Right lung (tissue), 10 donors: ENCODE measurements at places on chromosomes 1 and 21. TPM values are rescaled to one million over a fixed set of nuclear protein-coding genes. Genes with fewer than 3 reads are reported as not detected.

- no peak for DNase-seq
These were observed 355.2 kb downstream of the SMYD3 start for GRCh38 chr1:246151796-246152434.

DNA sequence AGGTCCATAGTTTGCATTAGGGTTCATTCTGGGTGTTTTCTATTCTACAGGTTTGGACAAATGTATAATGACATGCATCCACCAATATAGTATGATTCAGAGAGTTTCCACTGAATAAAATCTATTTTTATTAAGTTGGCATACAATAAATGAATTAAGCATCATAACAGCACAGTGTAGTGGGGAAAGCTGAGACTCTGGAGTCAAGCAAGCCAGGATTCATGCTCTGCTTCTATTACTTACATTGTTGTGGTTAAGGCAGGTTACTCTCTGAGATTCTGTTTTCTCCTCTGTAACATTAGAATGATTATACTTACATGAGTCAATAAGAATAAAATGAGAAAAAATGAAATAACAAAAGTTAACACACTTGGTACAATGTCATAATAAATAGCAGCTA is 131.3 kb downstream of the SLC30A10 start:
- DNase-seq, result no peak

- no peak for DNase-seq
These were observed 19.0 kb downstream of the YARS1 start for GRCh38 chr1:32798191-32798590.

GRCh38 chr1:65429806-65430205 is 9.3 kb downstream of the LEPR start:
- no peak for DNase-seq

DNA sequence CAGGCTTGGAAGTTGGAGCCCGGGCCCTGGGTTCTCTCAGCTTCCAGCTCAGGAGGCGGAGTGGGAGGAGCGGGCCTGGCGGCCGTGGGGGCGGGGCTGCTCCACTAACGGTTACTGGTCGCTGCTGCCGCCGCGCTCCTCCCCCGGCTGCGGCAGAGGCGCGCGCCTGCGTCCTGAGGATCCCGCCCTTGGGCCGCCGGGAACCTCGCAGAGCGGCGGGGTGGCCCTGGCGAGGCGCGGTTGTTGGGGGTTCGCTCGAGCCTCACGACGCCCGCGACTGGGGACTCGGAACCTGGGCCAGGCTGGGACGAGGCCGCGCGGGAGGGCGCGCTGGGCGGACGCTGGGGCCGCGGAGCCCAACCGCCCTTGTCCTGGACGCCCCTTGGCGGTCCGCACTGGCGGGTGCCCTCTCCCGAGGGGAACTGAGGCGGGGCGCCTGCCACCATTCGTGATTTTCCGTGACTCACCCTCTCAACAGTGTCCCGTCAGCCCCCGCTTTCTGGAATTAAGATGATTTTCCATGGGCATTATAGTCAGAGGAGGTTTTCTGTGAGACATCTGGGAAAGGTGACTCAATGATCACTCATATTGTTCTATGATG is 34.1 kb downstream of the OR2G3 start:
- DNase-seq, result no peak

- DNase-seq, result no peak
These were observed 36.5 kb upstream of the NGF start for GRCh38 chr1:115374598-115374997.

Gene TATDN3
- 14.8 TPM for polyA plus RNA-seq

GRCh38 chr1:169175461-169175860 is 69.0 kb downstream of the ATP1B1 start:
- DNase-seq, result no peak

GRCh38 chr1:116948046-116948445 is 38.3 kb downstream of the PTGFRN start:
- no peak for DNase-seq

- DNase-seq, result no peak
These were observed 15.9 kb upstream of the TMEM125 start for GRCh38 chr1:43253876-43254275.

GRCh38 chr21:39318091-39318959 is 4.9 kb upstream of the BRWD1 start:
- no peak for DNase-seq

Gene ZBTB21
- 11.0 TPM for polyA plus RNA-seq

Gene OTUD7B
- polyA plus RNA-seq, result 16.1 TPM

Gene RBP7
- polyA plus RNA-seq, result 0.90 TPM

- no peak for DNase-seq
These were observed 43.5 kb downstream of the PROX1 start for GRCh38 chr1:214031267-214031650.

- no peak for DNase-seq
These were observed 13.6 kb upstream of the GBP6 start for GRCh38 chr1:89350298-89350697.

Gene PGLYRP3
- not detected for polyA plus RNA-seq

DNA sequence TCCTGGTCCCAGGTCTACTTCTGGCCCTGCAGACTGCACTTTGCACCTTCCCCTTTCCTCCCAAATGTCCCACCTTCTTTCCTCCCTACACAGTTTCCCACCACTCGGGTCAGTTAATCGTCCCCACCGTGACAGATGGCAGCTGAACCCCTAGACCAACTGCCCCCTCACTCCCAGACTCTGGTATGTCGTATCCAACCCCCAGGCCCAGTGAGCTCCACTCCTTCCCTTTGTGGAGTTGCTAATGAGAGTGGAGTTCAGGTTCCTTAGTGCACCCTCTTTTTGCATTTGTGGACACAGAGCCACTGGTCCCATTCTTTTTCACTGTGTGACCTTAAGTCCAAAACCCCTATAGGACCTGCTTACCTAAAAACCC is 1.8 kb downstream of the MAN1C1 start:
- no peak for DNase-seq

GRCh38 chr1:209884249-209884648 is 53.8 kb upstream of the SYT14 start:
- DNase-seq, result no peak

Gene FAM72A
- polyA plus RNA-seq, result 5.1 TPM

Gene IRF6
- polyA plus RNA-seq, result 23.7 TPM

- DNase-seq, result no peak
These were observed 790 bp upstream of the TSNAX start for GRCh38 chr1:231527586-231528171.

- DNase-seq, result no peak
These were observed 18.4 kb downstream of the DYNLT5 start for GRCh38 chr1:66770694-66771093.

- no peak for DNase-seq
These were observed 82.0 kb upstream of the TLR5 start for GRCh38 chr1:223225061-223225460.

GRCh38 chr1:87219141-87219540 is 109.5 kb upstream of the LMO4 start:
- DNase-seq, result no peak

DNA sequence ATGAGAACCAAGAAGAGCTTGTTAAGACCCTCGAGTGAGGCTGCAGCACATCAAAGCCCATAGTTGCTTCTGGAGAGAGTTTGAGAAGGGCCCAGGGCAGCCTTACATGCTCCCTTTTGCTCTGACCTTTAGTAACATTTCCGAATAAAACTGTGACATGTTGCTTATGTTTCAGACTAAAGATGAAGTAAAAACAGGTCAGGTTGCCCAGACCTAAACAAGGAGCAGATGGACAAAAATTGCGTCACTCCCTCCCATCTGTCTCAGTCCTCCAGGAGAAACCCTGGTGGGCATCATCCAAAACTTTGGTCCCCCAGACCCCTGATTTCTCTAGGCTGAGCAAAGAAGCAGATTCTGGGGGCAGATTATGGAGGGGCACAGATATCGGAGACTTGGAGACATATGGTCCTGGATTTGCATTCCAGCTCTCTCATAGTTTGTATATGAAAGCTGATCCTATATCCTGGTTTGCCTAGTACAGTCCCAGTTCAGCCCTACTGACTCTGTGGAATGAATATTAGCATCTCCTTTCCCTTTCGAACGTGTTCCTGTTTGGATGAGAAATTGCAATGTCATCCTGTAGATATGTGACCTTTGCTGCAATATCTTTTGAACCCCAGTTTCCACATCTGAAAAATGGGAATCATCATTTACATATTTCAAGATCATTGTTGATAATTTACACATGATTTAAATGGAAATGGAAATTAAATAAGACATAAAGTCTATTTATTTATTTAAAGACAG is 304.9 kb upstream of the USP24 start:
- no peak for DNase-seq

DNA sequence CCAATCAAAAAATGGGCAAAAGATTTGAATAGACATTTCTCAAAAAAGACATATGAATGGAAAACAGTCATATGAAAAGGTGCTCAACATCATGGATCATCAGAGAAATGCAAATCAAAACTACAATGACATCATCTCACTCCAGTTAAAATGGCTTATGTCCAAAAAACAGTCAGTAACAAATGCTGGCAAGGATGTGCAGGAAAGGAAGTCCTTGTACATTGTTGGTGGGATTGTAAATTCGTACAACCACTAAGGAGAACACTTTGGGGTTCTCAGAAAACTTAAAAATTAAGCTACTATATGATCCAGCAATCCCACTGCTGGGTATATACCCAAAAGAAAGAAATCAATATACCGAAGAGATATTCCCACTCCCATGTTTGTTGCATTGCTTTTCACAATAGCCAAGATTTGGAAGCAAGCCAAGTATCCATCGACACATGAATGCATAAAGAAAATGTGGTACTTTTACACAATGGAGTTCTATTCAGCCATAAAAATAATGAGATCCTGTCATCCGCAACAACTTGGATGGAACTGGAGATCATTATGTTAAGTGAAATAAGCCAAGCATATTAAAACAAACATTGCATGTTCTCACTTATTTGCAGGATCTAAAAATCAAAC is 17.9 kb downstream of the GBP5 start:
- DNase-seq, result no peak

GRCh38 chr1:88649932-88650331 is 34.1 kb upstream of the PKN2 start:
- DNase-seq, result no peak

- DNase-seq, result no peak
These were observed 83.1 kb upstream of the CHRM3 start for GRCh38 chr1:239303289-239303688.

Gene CHIA
- 4.7 TPM for polyA plus RNA-seq

GRCh38 chr1:88276163-88276562 is 407.9 kb upstream of the PKN2 start:
- no peak for DNase-seq

Gene TTC24
- polyA plus RNA-seq, result 0.21 TPM

Gene CFAP141
- 6.5 TPM for polyA plus RNA-seq

DNA sequence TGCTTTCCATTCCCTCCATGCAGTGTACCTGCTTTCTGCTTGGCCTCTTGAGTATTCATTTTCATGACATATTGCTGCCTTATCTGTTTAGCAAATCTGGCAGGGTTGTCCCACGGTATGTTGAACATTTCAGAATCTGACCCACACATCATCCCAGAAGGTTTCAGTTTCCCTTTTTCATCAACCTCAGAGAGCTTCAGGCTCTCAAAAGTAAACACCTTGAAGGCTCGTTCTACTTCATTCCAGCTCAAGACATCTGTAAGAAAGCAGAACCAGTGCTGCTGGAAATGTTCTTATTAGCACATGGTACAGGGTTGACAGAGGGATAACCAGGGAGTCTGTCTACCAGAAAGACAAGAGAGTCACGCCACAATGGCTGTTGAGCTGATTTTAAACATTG is 103.6 kb downstream of the SPAG17 start:
- DNase-seq, result no peak

GRCh38 chr1:48710318-48710717 is 66.4 kb downstream of the BEND5 start:
- DNase-seq, result no peak

Gene SH3GLB1
- 98.3 TPM for polyA plus RNA-seq

GRCh38 chr1:62508187-62508758 is 71.4 kb downstream of the USP1 start:
- peak; percentile 39 for DNase-seq

Gene TSEN15
- 43.3 TPM for polyA plus RNA-seq

DNA sequence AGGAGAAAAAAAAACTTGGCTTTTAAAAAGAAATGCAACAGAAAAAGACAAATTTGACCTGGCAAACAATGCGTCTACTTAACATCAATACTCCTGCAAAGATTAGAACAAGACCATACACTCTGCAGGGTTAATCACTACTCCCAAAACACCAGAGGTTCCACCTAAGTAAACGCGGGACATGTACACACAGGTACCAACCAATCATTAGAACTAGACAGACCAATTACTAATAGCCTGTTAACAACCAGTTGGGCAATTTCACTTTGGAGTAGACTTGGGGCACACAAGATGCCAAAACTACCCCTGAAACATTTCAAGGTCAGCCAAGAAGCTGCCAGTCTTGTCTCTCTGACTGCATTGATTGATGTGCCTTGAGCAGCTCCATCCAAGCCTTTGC is 125.8 kb downstream of the RRAGC start:
- no peak for DNase-seq

Gene FAM163A
- polyA plus RNA-seq, result 0.22 TPM

Gene MNDA
- polyA plus RNA-seq, result 6.8 TPM

DNA sequence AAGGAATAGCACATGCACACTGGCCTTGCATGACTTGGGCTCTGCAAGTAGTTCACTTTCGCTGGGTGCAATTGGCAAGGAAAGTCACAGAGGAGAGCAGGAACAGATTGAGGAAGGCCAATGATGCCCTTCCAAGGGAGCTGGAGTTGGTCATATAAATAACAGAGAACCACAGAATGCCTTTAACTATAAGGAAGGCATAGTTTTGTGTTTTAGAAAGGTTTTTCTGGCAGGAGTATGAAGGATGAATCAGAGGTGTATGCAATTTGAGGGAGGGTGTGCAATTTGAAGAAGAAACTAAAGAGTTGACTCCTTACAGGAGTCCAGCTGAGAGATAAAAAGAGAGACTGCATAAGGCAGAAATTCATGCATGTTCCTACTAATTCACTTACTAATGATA is 112.1 kb downstream of the PHTF1 start:
- DNase-seq, result no peak

DNA sequence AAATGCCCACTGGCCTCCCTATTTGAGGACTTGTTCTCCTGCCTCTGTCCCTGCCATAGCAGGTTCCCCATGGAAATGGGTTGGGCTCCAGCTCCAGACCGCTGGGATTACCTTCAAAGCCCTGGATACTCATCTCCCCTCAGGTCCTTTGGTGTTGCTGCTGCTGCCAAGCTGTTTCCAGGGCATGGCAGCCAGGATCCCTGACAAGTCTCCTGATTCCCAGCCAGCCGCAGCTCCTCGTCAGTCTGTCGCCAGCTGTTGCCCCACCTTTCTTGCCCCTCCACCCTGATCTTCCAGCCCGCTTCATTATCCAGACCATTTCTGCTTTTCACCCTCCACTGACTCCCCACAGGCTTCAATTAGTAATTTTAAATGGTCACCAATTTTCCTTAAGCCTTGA is 68.3 kb upstream of the KCND3 start:
- no peak for DNase-seq

Gene RGS2
- polyA plus RNA-seq, result 156 TPM

DNA sequence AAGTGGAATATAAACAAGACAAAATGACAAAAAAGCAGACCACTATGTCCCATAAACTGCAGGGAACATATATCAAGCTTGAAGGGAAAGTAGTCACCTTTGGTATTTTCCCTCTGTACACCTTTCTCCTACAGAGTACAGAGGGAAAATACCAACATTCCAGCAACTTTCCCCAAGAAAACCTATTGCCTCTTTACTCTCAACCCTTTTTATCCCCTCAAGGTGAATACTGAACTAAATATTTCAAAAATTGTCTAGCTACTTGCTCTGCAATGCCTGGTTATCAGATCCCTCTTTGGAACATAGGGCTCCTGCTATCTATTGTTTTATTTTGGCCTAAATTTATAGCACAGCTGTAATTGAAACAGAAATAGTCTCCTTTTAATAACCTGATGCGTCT is 15.8 kb downstream of the CTXND2 start:
- DNase-seq, result no peak
